ENCODE measurements at places on chromosomes 6 and 20.
A peak's percentile ranks its signal among the peaks of the same experiment; 100 is the strongest.

GRCh38 chr6:152598421-152598820, 38.7 kb downstream of the SYNE1 start:
- no peak for DNase-seq

DNA sequence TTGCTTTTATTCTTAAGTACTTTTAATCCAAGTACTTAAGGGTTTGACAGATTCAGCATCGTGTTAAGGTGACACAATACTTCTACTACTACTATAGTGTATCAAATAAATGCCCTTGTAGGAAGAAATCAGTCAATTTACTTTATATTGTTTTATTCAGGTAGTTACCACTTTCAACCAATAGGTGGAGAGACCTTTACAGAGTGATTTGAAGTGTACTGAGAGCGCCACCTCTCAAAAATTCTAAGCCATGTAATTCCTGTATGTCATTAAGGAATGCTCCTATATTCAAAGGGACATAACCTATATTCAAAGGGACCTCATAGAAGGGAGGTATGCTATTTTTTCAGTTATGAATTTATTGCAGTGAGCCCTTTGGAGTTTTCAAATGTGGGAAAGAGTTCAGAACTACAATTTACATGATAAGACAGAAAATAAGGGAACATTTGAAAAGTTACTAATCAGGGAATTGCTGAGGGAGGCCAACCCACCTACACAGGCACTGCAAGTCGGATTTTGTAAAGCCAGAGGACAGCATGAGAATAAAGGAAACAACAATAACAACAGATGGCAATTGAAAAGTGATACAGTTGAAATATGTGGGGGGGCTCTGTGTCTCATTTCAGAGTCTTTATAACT, 955.6 kb downstream of the TBC1D32 start:
- no peak for DNase-seq

DNA sequence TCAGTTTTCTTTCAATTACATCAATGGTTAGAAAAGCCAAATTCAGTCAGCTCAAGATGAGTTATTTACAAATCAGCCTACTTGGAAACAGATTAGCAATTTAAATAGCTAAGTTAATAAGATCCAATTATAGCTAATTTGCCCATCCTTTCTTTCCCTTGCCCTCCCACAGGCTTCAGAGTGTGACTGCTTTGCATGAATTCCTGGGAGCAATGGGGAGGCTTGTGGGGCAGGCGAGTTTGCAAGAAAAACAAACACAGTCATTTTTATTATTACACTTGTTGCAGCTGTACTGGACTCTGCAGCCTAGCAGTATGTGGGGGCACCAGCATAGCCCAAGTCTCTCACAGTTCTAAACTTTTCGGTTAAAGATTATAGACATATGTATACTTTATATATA, 219.0 kb downstream of the NKAIN2 start:
- DNase-seq = no peak

DNA sequence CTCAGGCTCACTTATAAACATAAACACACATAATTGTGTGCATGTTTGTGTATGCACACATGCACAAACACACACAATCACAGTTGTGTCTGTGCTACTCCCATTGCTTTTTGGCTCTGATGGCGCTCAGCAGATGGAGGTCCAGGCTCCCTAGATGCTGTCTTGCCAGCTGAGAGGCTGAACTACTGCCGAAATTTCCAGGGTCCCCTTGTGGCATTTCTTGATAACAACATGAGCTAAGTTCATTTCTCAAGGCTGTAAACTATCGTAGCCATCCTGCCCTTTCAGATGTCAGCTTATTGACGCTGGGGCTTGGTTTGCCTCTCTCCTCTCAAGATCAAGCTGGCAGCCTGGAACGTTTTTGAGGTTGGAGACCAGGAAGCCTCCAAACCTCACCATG, 313.9 kb upstream of the RNF24 start:
- no peak for DNase-seq

GRCh38 chr6:139256087-139256486, 35.7 kb downstream of the TXLNB start:
- no peak for DNase-seq

DNA sequence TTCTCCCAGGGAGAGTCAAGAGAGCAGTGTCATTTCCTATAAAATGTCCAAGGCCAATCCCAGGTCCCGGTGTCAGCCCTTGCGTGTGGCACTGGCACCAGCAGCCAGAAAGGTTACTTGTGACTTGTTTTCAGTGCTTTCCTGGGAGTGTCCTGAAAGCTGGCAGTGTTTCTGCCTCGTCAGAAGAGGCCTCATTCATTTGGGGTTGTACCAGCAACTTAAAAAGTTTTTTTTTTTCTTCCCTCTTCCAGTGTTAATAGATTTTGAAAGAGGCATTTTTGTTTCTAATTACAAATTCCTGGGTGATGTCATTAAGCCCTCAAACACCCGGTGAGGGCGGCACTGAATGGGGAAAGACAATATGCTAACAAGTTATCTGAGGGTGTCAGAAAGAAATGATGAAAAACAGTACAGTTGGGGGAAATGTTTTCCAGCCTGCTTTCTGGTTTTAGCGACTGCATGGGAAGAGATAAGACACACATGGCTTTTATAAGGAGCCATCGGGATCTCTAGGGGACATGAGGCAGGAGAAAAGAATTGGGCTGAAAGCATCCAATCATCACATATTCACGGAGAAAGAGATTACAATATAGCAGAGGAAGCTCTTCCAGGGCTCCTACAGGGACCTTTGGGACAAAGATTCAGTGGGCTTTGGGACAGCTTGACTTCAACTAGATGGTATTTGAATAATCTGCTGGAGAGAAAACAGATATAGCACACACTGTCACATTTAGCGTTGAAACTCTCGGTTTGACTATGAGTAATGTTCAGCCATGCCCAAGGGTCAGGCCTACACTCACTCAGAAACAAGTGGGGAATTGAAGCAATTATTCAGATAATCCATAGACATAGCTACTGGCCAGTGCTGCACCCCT, 153.0 kb downstream of the BCAS1 start:
- DNase-seq = no peak

GRCh38 chr20:36579996-36580545, 6.7 kb downstream of the TGIF2 start:
- no peak for DNase-seq

DNA sequence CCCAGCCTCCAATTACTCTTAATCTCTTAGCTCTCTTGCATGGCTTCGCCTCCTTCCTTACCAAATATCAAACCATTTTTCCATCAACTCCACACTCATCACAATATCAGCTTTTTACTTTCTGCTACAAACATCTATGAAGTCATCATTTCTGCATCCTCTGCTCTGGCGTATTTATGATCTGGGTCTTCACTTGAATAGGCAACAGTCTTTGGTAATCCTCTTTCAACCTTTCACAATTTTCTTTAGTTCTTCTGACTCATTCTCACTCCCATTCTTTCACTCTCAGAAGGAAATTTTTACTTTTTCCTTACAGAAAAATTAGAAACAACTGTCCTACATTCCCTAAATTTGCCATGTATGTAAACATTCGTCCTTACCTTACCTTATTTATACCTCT, 522.4 kb downstream of the HDGFL1 start:
- DNase-seq = no peak

DNA sequence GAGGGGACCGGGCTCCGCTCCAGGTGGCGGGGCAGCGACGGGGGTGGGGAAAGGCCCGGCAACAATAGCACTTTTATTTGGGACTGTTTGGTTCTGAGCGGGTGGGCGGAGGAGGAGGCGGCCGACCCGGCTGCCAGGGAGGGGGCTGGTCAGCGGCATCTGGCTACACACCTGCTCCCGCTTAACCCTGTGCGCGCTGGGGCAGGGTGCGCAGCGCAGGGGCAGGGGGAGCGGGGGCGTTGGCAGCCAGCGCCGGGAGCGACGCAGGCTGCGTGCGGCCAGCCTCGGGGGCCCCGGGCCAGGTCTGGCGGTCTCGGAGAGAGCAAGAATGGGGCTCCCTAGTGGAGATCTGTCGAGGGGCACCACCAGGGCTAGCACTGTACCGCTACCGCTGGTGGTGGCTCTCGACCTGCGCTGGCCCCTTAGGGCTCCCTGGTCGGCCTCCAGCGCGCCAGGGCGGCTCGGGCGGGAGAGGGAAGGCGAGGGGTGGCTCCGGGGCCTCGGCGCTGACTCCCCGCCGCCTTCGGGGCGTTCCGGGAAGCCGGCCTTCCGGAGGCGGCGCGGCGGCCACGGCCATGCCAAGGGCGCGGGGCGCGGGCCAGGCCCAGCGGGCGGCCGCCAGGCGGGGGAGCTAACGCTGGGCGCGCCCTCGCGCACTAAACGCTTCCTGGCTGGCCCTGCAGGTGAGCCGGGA, 92.4 kb downstream of the NCR2 start:
- peak; percentile 74 for DNase-seq

DNA sequence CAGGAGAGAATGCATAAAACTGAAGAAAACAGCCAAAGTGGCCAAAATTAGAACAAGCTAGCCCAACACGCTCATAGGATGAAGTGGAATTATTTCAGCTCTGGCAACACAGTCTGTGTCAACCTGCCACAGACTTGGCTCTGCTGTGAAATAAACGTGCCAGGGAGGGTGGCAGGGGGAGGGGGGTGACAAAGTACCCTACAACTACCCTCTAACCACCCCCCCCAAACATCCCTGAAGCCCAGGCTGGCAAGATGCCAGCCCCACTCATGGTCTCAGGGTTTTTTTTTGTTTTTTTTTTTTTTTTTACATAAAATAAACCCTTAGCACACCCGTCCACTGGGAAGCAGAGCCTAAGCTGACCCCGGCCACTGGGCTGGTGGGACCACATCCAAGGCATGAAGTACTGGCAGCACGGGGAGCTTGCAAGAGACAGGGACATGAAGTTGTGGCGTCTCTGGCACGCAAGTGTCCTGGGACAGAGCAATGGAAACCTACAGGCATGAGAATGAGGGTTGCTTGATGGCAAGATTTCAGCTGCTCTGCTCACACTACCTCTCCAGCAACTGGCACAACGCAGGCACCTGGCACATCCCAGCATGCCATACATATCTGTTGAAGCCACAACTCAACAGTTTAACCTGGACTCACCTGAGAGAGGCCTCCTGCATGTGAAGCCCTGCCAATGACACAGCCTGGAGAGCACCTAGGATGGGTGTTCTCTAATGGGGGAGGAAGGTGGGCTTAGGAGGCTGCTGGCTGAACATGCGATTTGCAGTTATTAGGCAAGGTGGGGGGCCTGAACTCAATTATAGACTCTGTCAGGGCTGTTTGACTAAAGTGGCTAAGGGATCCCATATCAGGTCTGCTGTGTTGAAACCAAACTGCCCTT, 76.4 kb downstream of the TRAM2 start:
- no peak for DNase-seq

- DNase-seq = no peak
Measured at GRCh38 chr6:37285861-37286311, 27.9 kb upstream of the TMEM217 start.

DNA sequence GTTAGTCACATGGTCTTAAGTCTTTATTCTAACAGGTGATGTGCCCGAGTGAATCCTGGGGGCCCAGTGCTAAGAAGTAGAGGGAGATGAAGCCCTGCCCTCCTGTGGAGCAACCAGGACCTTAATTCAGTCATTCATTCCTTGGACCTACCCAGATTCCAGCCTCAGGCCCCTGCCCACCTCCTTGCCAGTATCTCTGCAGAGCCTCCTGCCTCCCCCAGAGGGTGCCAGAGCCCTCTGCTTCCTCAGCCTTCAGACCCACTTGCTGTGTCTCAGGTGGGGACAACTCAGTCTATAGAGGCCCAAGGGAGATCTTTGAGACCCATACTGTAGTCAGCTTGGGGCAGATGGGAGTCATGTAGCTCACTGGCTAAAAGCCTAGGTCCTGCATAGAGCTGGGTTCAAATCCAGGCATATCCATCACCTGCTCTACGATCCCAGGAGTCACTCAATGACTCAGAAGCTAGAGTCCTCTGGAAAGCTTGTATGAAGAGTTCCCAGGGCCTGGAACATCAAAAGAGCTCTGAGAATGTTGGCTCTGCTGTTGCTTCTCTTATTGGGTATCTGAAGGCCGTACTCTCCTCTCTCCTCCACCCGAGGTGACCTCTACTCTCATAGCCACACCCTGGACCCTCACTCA, 3.9 kb upstream of the SIGLEC1 start:
- DNase-seq = peak; percentile 22

DNA sequence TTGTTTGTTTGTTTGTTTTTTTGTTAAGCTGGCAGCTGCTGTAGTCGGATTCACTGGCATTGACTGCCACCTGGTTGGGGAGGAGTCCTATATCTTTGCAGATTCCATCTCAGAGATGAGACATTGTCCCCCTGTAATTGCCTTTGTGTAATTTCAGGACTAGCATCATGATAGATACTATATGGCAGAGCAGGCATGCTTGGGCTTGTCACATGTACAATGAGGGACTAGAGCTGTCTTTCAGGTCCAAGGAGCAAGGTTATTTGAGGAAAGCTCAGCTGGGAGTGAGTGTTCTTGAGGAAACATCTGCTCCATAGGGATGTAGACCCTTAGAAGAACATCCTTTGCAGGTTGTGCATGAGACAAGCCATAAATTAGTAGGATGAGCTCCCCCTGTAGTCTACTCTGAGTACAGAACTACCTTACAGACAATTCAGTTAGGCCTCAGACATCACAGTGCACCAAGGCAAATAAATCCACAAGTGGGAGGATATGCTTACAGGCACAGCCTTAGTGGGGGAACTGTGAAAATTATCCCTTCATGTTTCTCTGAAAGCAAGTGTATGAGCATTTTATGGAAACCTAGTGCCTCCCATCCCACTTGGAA, 62.1 kb downstream of the BMP2 start:
- DNase-seq = no peak

DNA sequence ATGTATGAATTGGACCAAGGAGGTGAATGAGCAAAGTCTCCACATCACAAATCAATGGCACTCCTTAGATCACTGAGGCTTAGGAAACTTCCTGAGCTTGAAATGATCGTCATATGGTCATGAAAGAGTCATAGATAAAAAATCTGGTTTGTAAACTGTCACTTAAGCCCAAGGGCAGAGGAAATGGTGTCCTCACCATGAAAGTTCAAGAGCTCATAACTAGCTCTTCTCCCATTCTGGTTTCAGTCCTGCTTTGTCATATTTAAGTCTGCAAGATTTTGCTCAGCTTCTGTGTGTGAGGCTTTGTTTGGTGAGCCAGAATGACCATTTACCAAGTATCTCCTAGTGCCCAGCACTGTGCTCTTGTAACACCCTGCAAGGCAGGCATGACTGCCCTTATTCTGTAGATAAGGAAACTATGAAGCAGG, 60.5 kb downstream of the GJA10 start:
- DNase-seq = no peak

DNA sequence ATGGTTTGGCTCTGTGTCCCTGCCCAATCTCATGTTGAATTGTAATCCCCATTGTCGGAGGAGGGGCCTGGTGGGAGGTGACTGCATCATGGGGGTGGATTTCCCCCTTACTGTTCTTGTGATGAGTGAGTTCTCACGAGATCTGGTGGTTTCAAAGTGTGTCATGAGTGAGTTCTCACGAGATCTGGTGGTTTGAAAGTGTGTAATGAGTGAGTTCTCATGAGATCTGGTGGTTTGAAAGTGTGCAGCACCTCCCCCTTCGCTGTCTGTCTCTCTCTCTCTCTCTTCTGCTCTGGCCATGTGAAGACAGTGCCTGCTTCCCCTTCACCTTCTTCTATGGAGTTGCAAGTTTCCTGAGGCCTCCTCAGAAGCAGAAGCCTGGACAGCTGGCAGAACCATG, 87.6 kb downstream of the MYLK4 start:
- DNase-seq = no peak

All from head of caudate nucleus (tissue), 42 donors.